ENCODE measurements at places on chromosomes 5 and 9.

GRCh38 chr5:87746341-87746740 is 333.6 kb upstream of the CCNH start:
- no peak for DNase-seq

DNA sequence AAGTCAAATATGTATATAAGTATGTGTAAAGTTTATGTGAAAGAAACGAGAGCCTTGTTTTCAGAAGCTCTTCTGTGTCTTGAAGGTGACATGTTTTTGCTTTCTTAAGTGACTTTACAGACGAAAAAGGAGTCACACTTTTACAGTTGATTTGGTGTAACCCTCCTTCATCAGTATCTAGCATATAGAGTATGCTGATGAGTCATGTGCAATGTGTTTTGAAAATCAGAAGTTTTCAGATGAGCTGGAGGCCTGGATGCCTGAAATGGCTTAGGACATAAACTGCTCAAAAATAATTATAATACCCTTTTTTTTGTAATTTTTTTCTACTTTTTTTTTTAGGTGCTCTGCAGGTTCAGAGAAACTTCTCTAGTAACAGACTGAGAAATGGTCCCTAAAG is 209.5 kb downstream of the CD180 start:
- no peak for DNase-seq

DNA sequence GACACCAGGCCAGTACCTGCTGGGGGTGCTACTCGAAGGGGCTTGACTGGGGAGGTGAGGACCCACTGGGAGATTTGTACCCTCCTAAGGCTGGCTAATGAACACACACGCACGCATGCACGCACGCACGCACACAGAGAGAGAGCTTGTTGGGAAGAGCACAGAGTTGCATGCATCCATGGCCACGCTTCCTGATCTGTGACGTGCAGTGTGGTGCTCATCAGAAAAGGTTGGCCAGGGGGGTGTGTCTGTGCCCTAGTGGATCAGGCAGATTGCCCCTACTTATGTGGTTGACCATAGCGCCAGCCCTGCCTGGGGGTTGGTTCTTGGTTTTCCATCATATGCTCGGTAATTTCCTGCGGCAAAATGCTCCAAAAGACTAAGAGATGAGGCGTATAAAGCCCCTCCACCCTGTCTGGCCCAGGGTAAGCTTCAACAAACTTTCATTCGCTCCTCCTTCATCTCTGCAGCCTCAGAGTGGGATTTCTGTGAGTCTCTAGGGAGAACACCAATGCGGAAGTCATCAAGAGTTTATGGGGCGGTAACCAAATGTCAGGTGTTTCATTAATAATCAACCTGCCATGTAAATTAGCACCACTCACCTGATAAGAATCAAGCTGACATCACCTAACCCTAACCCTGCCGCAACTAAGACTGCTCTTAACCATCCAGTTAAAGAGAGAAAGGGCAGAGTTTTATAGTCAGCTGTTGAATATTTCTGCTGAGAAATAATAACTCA is 8.0 kb upstream of the GFI1B start:
- DNase-seq: no peak

- DNase-seq: no peak
These were observed 14.1 kb upstream of the ERBIN start for GRCh38 chr5:65912311-65912710.

- no peak for DNase-seq
These were observed 84.0 kb downstream of the ZSWIM6 start for GRCh38 chr5:61416010-61416409.
